Eye (tissue), 1 donor: ENCODE measurements at places on chromosomes 1 and 21.
A peak's percentile ranks its signal among the peaks of the same experiment; 100 is the strongest.

DNA sequence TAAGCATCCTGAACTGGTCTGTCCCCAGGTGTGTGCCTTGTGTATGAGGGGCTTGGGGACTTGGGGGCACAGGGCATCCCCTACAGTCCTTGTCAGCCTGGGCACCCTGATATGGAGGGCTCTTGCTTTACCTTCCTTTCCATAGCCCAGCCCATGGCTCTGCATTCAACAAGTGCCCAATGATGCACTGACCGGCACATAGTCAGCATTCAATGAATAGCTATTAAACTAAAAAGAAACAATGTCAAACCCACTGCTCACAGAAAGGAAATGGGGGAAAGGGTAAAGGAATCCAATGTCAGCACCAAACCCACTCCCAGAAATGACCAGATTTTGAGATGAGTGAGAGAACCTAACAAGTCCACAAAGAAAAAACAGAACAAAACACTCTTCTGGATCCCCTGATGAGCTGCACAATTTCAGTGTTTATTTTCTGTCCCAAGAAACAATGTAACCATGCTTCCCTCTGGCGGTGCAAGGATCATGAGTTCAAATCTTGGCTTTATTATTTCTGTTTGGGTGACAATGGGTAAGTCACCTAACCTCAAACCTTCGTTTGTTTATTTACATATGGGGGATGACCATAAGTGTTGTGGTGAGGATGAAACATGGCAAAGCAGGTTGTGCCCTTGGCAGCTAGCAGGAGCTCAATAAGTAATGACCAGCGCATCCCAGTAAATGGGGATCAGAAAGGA lies 22.0 kb downstream of the SYT6 start:
- DNase-seq: no peak

DNA sequence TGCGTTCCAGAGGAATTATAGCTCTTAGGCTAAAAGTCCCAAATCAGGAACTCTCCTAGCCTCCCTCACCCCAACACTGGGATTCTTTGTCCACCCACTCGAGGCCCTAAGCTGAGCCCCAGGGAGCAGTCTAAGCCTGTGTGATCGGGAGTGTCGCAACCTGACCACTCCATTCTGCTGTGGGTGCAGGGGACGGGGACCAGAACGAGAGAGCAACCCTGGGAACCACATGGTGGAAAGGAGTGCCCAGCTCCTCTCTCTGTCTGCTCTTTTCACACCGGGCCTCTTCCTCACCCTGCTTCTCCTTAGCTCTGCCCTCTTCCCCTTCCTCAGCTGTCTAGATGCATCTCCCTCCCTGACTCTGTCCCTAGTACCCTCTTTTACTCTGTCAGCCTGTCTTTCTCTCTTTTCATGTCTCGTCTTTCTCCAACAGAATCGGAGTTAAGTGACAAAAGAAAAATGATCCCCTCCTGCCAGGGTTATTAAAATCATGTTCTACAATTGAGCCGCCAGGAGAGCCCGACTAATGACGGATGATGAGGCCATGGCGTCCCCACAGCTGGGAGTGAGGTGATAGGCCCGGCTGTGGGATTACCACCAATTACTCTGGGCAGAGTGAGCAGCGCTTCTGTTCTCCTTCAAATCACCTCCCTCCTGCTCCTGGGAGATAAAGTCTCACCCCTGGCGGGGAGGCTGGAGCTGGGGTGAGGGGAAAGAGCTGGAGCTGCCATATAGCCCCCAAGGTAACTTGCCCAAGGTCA lies 34.5 kb upstream of the CSF3R start:
- peak; percentile 45 for DNase-seq

GRCh38 chr1:27400082-27400962 lies 7.9 kb downstream of the GPR3 start:
- peak; percentile 71 for DNase-seq

GRCh38 chr1:67491280-67491679 lies 61.1 kb upstream of the SERBP1 start:
- no peak for DNase-seq
